NCI-H1092 (cell line): ENCODE measurements at places on chromosomes 2 and 18.

DNA sequence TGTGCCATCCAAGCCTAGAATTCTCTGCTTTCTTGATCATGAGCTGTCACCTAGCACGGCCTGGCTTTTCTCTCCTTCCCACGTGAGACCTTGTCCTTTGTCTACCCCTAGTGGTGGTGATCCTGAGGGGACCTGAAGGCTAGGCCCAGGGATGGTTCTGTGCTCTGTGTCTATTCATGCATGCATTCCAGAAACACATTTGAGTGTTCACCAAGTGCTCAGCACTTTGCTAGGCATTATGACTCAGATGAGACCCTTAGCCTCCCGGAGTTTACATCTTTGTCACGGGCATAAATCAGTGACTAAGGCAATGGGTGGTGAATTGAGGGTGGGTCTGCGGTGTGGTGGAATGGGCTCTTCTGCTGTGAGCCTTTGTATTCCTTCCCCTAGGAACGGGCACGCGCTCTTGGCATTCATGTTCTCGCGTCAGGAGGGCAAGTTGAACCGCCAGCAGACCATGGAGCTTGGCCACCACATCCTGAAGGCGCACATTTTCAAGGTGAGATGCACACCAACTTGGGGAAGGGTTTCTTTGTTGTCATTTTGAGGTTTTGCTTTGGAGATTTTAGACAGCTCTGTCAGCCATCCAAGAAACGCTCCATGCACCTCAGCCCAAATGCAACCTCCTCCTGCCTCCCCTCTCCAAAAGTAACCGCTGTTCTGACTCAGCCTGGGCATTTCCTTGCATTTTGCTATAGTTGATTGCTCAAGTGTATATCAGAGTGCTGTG is 100.9 kb downstream of the WDSUB1 start:
- no peak for DNase-seq

DNA sequence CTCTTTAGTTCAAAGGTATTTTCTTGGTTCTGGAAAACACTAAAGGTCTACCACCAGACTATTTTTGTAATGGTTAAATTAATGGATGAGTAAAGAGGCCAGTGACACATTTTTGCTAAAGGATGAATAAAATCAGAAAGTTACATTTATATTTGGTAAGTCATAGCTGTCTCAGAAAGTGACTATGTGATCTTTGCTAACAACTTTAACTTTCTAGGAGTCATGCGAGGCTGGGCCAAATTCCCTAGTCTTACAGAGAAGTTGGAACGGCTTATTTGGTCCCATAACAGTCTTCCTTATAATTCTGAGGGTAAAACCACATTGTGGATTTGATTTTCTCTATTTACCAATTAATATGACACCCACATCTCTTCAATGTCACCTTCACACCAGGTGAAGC is 198.1 kb downstream of the PDE1A start:
- no peak for DNase-seq

- no peak for DNase-seq
Measured at GRCh38 chr18:13537022-13537780, 189.2 kb downstream of the FAM210A start.

- no peak for DNase-seq
Measured at GRCh38 chr2:109130723-109130995, 1.7 kb downstream of the SH3RF3 start.

DNA sequence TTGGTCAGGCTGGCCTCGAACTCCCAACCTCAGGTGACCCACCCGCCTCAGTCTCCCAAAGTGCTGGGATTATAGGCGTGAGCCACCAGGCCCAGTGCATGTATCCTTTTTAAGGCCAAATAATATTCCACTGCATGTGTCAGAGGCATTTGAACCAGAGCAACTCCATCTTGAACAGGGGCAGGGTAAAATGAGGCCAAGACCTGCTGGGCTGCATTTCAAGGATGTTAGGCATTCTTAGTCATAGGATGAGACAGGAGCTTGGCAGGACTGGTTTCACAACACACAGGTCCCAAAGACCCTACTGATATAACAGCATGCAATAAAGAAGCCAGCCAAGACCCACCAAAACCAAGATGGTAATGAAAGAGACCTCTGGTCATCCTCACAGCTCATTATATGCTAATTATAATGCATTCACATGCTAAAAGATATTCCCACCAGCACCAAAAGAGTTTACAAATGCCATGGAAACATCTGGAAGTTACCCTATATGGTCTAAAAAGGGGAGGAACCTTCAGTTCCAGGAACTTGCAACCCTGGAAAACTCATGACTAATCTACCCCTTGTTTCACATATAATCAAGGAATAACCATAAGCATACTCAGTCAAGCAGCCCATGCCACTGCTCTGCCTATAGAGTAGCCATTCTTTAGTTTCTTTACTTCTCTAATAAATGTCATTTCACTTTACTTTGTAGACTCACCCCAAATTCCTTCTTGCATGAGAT is 204.6 kb downstream of the RAB3GAP1 start:
- no peak for DNase-seq

DNA sequence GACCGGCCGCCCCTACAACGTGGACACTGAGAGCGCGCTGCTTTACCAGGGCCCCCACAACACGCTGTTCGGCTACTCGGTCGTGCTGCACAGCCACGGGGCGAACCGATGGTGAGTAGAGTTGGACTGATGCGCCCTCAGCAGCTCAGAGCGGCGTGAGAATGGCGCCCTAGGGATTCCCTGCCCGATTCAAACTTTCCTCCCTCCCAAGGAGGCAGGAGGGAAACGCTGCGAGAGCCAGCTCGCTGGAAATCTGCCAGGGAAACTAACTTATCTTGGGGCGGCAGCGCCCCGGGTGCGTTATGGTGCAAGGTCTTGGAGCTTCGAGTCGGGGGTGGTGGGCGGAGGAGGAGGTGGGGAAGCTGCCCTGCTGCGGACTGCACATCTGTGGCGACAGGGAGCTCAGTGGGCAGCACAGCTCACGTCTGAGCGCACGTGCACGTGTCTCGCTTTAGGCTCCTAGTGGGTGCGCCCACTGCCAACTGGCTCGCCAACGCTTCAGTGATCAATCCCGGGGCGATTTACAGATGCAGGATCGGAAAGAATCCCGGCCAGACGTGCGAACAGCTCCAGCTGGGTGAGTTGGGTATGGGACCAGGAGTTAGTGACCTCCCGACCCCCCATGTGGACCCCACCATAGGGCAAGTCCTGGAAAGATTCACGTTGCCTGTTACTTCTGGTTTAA is 697 bp downstream of the ITGA4 start:
- no peak for DNase-seq

DNA sequence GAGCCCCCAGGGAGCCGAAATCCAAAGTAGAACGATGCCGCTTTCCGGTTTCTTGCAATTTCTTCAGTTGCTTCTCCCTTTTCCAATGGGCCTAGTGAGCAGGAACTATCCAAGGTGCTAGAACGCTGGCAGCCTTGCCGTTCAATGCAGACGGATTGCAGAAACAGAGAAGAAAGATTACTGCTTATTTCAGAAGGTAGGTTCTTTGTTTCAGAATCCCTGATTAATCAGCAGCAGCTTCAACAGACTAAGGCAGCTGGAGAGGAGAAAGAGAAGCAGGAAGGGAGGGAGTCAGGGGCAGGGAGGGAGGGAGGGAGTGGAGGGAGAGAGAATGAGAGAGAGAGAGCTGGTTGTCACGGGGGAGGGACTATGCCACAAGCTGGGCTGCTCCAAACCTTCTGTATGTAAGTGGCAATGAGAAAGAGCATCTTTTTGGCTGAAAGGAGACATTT is 576 bp downstream of the NYAP2 start:
- DNase-seq: peak; percentile 55

GRCh38 chr2:75788902-75789301 is 78.2 kb upstream of the GCFC2 start:
- DNase-seq: no peak

DNA sequence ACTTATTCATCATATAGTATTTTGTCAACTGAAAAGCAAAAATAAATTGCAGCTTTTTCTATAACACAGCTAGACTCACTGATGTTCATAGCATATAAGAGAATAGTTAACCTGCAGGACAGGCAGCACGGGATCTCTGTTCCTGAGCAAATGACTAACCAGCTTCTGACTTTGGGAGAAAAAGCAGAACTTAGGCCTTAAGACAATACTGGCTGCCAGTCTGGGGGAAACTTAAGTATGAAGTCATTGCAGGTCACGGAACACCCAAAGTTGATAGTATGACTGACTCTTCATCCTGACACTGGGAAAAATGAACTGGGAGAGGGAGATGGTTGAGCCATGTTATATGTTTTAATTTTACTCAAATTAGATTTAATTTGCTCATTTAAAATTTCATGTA is 113.0 kb downstream of the DPP4 start:
- DNase-seq: no peak

GRCh38 chr2:26164231-26164630 is 8.7 kb upstream of the GAREM2 start:
- DNase-seq: no peak

DNA sequence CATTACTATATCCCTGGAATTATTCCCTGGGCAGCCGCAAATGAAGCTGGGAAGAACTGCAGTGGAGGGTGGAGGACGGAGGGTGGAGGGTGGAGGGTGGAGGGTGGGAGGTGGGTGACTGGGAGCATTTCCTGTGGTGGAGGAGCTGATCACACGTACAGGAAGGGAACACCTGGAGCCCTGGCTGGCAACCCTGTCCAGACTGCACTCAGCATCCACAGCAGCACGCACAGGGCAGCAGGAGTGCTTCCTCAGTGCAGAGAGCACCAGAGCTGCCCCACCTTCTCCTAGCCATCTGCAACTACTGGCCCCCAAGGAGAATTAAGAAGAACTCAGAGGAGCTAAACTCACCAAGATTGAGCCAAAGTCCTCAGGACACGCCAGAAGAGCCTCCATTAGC is 249.9 kb downstream of the EIPR1 start:
- no peak for DNase-seq

DNA sequence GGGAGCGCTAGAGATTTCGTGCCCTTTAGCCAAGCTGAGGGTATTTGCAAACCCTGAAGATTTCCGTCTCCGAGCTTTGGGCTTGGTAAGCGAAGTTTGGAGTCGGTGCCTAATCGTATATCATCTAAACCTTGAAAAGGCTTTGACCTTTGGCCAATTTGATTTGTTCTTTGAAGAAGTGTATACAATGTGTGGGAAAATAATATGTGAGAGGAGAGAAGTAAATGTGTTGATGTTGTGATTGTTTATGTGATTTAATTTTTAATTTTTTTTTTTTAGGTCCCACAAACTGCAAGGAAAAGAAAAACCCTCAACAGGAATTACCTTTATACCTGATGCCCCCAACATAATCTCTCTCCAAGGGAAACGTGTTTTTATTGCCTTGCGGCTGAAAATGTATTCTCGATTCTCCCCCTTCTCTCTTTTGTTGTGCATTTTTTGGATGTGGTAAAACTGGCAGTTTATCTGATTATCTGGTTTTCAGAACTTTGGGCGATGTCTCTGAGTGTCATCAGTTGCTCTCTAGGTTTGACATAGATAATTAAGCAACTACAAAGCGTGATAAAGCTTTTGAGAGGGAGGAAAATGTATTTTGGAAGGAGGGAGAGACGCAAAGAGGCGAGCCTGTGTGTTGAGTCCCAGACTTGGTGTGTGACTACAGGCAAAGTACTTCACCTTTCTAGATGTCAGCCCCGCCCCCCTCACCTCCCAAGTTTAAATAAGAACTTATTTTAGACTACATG is 912 bp upstream of the FBXO11 start:
- DNase-seq: no peak

- no peak for DNase-seq
Measured at GRCh38 chr2:6081955-6082624, 389.9 kb downstream of the SOX11 start.

DNA sequence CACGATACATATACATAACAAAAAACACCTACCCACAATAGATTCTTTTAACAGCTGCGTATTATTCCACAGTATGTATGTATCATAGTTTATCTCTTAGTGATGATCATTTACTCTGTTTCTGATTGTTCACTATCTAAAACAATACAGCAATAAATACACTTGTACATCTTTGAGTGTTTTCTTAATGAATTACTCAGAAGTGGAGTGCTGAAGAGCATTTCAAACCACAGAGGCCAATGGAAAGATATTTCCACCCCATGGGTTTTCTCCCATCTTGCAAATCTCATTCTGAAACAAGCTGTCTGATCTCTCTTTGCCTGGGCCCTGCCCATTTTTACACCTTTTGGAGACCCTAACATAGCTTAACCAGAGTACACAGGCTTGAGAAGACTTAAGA is 113.8 kb upstream of the KLF7 start:
- DNase-seq: no peak

GRCh38 chr2:77008853-77009252 is 513.3 kb downstream of the LRRTM4 start:
- DNase-seq: no peak

DNA sequence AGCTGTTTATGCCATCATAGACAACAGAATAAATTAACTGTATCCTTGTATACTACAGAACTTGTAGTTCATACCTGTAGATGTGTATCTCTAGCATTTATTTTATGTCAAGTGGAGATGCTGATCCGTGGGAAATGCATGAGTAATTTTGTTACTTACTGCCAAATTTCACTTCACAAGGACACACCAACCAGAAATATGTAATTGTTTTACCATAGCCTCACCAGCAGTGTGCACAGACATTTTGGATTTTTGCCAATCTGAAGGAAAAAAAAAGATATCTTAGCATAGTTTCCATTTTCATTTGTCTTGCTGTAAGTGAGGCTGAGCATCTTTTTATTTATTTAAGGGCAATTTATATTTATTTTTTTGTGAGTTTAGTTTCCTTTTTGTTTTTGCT is 265.1 kb upstream of the OSR1 start:
- DNase-seq: no peak

DNA sequence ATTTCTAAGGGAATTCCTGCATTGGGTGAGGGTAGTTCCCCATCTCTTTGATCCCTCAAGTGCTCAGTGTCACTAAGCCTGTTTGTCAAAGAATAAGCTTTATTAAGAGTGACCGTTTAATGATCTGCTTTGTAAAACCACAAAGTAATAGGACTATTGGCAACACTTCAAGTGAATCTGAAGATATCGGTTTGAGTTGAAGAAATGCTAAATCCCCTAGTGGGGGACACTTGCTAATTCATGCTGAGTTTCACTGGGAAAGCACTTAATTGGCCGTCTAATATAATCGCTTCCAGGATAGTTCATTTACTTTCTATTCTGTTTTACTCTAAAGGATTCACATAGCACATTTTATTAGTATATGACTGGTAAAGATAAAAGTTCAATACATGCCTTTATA is 54.4 kb downstream of the DTNA start:
- DNase-seq: no peak

GRCh38 chr2:28586867-28587266 is 91.0 kb downstream of the PLB1 start:
- no peak for DNase-seq

GRCh38 chr2:132754392-132754791 is 84.4 kb upstream of the LYPD1 start:
- DNase-seq: no peak

DNA sequence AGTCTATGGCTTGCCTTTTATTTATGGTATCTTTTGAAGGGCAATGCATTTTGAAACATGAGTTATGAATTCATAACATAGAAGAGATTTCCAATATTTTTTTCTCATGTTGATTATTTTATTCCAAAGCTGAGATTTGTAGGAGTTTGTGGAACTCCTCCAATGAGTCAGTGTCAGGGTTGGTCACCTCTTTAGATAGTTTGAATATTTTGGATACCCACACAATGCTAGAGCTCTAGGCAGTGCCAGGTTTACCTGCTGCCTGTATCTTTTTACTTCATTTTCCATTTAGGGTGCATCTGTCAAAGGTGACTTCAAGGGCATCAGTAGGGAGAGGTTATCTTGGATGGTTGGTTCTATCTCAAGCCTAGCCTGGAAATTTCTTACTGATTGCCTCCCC is 152.7 kb downstream of the CERS6 start:
- no peak for DNase-seq
